ENCODE measurements at places on chromosomes 11 and 22.

- no peak for DNase-seq
These were observed 13.5 kb downstream of the MOGAT2 start for GRCh38 chr11:75731095-75731494.

DNA sequence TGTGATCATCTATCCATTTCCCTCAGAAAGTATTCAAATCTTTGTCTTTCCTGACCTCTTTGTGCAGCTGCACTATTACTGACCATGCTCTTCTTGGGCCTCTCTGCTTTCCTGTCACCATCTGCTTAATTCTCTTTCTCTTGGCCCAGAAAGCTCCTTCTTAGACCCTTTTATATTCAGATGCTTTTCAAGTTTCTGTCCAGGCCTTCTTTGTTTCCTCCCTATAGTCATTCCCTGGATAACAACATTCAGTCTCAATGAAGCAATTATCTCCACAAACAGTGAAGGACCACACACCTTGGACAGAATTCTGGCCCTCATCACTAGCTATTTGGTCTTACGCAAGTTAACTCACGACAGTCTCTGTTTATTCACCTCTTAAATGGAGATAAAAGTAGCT lies 89.7 kb downstream of the LARGE2 start:
- DNase-seq = no peak

DNA sequence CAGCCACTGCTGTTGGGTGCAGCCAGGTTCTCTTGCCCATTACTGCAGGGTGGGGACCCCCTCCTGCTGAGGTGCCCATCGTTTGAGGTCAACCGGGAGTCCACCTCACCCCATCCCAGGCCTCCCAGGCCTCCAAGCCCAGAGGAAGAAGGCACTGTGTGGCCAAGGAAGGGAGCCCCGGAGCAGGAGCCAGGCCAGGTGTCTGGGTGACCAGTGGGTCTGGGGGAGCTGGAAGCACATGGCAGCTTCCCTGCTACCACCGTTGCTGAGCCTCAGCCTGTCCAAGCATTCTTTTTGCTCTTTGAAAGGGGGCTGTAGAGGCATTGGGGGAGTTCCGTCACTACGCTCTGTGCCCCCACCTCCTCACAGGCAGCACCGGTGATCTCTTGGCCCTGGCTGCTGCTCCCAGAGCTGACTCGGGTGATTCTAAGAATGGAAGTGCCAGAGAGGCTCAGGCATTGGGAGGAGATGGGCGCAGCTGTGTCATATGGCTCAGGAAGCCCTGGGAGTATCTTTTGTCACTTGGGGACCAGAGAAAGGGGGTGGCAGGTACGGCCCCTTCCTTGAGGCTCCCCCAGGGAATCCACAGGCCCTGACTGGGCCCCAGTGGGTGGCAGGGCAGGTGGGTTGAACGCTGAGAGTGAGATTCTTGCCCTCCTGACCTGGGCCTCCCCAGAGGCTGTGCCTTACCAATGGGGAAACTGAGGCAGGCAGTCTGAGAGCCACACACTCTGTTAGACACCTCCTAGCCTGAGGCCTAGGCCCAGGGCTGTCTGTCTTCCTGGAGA lies 1.9 kb downstream of the SEPTIN5 start:
- no peak for DNase-seq

DNA sequence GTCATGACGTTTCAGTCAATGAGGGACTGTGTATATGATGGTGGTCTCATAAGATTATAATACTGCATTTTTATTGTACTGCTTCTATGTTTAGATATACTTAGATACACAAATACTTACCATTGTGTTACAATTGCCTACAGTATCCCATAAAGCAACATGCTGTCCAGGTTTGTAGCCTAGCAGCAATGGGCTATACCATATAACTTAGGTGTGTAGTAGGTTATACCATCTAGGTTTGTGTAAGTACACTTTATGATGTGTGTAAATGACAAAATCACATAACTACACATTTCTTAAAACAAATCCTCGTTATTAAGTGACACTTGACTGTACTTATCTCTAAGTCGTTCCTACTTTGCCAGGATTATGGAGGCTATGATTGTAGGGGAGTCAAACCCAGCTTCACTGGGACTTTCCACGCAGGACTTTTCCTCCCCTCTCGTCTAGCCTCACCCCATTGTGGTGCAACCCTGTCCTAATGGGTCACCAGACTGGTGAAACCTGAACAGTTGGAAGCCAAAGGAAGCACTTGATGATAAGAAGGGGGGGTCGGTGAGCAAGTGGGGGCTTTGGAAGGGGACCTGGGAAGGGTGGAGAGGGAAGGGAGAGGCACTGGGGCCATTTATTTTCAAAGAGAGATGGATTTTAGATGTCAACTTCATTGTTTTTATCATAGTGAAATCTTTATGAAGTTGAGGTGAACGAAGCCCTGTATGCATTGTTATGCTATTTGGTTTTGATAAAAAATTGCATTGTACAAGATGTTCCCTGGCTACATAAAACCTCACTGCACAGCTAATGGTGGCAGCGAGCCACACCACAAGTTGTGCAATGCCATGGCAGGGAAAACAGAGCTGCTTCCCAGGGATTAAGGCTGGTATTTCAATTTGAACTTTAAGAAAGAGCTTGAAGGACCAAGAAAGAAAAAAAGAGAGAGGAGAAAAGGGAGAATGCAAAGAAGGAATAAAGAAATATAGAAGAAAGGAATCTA lies 129.1 kb downstream of the EHF start:
- peak; percentile 96 for DNase-seq

- DNase-seq = no peak
These were observed 29.1 kb downstream of the LRFN4 start for GRCh38 chr11:66885950-66886440.

- DNase-seq = no peak
These were observed 2.3 kb downstream of the ATG16L2 start for GRCh38 chr11:72816404-72816990.

DNA sequence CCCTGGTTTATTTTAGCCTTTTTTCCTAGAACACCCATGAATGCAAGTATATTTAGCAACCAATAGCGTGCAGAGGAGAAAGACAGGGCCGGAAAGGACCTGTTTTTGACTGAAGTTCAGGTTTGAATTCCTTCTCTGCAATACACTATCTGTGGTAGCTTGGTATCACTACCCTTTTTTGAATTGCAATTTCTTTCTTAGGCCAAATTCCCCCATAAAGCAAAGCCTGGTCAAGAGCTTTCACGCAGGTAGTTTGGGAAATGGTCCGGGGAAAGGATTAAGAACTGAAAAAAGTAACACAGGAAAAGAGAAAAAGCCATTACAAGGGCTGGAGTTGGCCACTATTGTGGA lies 38.8 kb upstream of the PAMR1 start:
- DNase-seq = no peak

DNA sequence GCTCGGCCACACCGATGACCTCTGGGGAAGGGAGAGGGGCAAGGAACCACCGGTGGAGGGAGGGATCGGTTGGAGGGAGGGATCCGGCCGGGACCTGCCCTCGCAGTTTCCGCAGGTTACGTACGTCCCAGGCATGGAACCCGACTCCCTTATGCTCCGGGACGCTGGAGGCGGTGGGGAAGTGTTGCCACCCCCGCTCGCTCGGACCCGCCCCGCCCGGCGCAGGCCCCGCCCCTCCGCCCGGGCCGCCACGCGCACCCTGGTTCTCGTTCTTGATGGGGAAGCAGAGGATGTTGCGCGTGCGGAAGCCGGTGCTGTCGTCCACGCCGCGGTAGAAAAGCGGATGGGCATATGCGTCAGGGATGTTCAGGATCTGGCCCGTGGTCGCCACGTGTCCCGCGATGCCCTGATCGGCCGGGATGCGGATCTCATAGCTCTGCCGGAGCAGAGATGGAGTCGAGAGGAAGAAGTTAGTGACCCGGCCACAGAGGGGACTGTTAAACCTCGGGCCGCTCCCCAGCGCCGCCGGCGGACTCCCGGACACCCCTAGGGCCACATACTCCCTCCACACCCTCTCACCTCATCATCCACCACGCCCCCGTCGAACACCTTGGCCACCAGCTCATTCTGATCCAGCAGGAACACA lies 89.8 kb downstream of the PDE2A start:
- DNase-seq = peak; percentile 16

DNA sequence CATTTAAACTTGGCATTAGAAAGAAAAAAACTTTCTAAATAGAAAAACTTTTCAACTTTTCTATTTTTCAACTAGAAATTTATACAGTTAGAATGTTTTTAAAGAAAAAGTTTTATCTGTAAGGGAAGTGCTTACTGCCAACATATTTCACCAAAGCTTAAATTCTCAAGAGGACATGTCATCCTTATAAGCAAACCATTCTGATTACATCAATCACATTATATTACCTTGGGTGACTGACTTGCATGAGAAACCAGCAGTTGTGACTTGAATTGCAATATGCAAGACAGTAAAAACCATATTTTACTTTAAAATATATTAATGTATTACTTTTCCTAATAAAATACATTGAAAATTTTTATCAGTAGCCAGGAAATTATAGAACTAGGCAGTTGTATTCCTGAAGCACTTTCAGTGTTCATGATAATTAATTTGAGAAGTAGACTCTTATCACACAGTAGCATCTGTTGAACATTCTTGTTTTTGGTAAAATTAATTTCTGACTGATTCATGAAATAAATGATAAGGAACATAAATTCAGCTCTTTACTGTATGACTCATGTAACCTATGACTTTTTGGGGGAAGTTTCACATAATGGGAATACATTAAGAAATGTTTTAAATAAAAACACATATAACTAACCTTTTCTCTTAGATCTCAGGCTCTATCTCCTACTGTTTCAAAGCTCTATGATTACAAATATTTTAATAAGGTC lies 345.0 kb upstream of the CCDC179 start:
- peak; percentile 36 for DNase-seq

GRCh38 chr22:49735901-49736421 lies 91.7 kb downstream of the BRD1 start:
- no peak for DNase-seq

- DNase-seq = peak; percentile 62
These were observed 82.2 kb upstream of the SEPTIN5 start for GRCh38 chr22:19631899-19632667.

DNA sequence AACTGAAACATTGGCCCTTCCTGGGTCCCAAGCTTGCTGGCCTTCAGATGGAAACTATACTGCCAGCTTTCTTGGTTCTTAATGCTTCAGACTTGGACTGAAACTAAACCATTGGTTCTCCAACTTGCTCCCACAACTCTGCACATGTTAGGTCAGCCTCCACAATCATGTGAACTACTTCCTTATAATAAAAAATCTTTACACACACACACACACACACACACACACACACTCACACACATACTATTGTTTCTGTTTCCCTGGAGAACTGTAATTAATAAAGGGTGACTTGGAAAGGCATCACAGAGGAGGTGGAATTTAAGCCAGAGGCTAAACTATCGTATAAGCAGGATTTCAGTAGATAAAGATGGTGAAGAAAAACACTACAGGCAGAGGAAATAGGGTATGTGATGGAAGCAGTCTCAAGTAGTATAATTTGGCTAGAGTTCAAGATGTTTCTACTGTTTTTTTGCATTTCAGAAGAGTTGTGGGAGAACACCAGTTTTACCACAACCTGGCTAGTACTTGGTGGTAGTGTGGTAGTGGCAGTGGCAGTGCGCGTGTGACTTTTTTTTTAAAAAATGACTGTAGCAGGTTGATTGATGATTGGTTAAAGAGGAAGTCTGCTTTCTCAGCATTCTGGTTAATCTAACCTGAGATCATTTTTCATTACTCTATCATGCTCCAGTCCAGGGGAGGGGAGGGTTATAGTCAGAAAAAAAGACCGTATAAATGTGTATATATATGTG lies 70.1 kb downstream of the PDE3B start:
- DNase-seq = no peak

DNA sequence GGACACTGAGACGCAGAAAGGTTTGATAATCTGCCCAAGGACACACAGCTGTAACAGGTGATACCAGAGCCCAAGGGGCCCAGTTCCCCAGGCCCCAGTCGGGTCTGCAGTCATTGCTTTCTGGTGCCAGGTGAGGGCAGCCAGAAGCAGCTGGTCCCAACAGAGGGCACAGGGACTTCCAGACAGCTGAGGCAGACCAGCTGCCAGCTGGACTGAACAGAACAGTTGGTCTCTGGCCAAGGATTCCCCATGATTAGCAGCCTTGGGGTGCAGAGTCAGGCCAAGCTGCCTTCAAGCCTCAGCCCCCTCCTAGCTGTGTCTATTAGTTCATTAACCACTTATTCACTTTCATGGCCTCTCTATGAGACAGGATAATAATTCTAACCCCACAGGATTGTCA lies 105.6 kb downstream of the RRAS2 start:
- no peak for DNase-seq

- no peak for DNase-seq
These were observed 697.6 kb downstream of the KCNA4 start for GRCh38 chr11:29319210-29319609.

DNA sequence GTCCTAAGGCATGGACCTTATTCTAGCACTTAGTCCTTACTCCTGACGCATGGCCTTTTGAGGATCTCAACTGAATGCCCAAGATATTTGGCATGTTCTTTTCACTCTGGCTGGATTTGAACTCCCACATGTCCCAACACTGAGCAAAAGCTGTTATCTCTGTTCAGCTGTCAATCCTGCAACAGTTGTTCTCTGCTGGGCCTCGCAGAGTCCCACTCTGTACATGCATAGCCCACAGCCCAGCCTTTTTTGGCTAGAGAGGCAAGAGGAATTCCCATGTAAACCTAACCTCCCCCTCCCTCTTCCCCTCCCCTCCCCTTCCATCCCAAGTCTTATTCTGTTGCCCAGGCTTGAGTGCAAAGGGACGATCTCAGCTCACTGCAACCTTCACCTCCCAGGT lies 21.8 kb upstream of the DRG1 start:
- peak; percentile 12 for DNase-seq

DNA sequence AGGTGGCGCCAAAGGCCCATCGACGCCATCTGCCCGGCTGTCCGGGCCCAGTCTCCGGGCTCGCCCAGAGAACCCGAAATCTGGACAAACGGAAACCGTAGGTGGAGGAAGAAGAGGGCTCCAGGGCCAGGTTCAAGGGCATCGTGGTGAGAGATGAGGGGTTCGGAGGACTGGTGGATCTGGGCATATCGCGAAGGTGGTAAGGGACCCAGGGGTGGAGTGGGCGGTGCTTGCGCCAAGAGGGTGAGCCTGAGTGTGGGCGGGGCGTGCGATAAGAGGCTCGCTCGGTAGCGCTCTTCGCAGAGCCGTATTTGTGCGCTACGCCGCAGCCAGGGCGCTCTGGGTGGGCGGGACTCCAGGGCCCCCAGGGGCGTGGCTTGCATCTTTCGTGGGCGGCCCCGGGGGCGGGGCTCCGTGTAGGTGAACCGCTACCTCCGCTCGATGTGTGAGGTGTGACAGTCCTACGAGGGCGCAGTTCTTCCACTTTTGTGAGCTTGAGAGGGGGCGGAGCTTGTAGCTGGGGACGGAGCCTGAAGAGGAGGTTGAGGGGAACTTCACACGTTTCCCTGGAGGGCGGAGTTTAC lies 4.8 kb downstream of the CD248 start:
- DNase-seq = peak; percentile 97

DNA sequence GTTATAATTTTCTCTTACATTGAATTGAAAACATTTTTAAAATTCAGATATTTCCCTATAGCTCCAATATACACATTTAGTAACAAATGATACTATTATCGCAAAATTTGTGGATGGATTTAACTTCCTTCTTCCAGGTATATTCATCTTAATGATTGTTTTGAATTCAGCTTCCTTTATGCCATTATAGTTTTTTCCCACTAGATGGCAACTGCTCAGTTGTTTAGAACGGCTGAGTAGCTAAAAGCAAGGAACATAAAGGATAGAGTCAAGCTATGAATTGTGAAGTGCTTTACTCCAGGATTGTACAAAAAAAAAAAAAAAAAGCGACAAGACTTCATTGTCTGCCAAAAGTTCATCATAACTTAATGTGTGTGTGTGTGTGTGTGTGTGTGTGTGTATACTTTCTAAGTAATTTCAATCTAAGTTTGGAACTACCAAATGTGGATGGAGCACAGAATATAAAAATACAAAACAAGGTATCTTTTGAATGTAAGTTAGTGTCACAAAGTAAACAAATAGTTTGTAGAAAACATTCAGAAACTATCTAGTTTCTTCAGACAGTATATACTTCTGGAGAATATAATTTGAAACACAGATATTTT lies 846.4 kb downstream of the DLG2 start:
- DNase-seq = peak; percentile 75
